Renal cortex interstitium (tissue), 15 donors: ENCODE measurements at places on chromosomes 3 and 15.

DNA sequence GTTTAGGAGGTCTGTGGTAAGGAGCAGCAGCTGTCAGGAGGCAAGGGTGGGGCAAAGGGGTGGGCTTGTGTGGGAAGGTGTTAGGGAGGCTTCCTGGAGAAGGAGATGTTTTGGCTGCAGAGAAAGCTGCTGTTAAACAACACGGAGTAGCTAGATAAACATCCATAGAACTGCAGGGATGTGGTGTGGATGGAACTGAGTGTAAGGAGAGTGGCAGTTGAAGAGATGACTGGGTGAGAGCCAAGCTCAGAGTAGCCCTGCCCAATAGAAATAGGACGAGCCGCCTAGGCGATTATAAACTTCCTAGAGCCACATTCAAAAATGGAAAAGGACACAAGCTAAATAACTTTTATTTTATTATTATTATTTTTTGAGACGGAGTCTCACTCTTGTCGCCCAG, 19.9 kb downstream of the RPLP1 start:
- no peak for DNase-seq

- DNase-seq, result no peak
Observed at GRCh38 chr15:93001156-93001555, 87.9 kb downstream of the RGMA start.

DNA sequence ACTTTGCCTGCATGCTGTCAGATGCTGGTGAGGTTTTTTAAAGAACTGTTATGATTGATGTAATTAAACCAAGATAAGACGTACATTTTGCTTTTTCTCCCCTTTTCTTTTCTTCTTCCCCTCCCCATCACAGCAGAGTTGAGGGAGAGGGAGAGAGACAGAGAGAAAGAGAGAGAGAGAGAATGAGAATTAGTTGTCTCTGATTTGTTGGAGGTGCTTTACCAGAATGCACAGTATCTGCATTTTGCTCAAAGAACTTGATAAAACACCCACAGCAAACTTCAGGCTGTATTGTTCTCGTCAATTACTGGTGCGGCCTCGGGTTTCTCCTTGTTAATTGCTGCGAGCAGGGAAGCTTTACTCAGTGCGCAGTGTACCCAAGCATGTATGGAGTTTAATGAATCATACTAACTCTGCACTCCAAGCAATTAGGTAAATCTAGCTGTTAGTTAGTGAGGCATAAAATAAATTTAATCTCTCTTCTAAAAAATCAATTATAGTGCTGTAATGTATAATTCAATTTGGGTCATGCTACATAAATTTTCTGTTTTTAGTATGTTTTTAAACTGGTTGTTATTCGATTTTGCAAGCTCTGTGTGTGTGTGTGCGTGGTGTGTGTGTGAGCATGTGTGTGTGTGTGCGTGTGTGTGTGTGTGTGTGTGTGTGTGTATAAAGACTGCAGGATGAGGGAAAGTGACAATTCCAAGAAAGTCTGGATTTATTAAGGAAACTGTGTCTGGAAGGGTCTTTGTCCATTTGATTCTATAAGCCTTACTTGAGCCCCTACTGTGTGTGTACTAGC, 273.4 kb downstream of the TLE3 start:
- DNase-seq, result peak; percentile 46

DNA sequence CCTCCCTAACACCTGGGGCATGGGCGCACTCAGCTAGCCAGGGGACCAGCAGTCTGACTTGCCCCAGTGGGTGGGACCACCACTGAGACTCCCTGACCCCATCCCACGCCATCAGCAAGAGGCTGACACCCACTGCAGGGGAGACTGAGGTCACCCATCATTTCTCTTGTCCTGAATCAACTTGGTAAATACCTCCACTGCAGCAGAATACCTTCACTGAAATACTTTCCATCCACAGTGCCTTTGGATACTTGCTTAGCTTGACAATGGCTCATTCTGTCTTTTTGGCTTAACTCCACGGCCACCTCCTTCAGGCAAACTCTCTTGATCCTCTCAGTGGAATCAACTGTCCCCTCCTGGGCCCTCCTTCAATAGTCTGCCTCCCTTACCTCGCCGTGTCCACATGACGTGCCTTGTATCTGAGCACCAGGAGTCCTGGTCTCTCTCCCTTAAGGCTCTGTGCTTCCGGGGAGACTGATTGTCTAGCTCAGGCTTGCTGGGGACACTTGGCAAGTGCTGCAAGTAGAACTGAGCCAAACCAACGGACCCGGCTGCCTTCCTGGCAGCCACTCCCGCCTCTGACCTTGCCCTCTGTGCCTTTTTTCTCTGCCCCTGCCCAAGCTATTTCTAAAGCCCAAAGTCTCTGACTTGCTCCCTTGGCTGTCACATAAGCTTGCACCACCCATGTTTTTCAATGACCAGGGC, 119.1 kb downstream of the ADCY5 start:
- no peak for DNase-seq

DNA sequence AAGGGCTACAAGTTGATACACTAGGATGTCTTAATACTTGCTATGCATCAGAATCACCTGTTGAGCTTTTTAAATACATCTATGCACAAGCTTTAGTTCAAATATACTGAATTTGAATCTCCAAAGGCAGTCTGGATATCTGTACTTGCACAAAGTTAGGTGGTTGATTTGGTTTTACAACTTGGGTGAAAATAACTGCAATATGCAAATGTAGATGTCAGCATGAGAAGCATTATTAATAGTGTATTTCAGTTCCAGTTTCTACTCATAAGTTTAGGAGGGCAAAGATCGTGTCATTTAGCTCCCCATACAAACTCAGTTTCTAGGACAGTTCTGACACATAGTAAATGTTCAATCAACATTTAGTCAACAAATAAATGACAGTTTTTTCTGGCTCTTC, 25.6 kb downstream of the IQCB1 start:
- DNase-seq, result no peak

- DNase-seq, result no peak
Observed at GRCh38 chr15:42218953-42219592, 11.0 kb upstream of the VPS39 start.

GRCh38 chr3:101867511-101867910, 18.2 kb downstream of the NFKBIZ start:
- DNase-seq, result no peak

GRCh38 chr3:185316740-185317412, 46.1 kb upstream of the MAP3K13 start:
- DNase-seq, result no peak

- DNase-seq, result no peak
Observed at GRCh38 chr3:67012564-67012963, 14.5 kb downstream of the KBTBD8 start.

DNA sequence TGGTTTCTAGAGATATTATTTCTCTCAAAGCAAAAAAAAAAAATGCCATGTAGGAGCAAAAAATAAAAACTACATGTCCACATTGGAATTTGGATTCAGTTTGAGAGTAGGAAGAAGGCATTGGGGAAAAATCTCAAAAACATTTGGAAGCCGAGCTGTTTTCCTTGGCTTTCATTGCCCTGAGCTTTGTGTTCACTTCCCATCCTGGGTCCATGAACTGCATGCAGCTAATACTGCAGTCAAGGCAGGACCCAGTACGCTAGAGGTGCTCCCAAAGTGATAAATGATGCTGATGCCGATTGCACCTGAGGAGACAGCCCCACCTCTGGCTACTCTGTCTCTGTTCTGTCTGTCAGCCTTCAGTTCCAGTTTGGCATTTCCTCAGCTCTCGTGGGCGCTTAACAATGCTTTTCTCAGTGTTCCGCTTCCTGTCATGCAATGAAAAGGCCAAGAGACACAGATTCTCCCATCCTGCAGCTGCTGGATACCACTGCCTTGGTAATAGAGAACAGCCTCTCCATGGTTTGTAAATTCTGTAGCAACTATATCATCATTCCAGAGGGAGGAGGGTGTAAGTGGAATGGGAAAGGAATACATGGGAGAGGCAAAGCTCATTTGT, 181.8 kb downstream of the RYR3 start:
- no peak for DNase-seq

GRCh38 chr3:28682121-28682520, 333.5 kb upstream of the AZI2 start:
- no peak for DNase-seq

- no peak for DNase-seq
Observed at GRCh38 chr3:133123636-133124035, 85.4 kb downstream of the TMEM108 start.
